Stimulated activated CD8-positive, alpha-beta memory T cell treated with anti-CD3 and anti-CD28 coated beads, Interleukin-12 subunit alpha, Interleukin-12 subunit beta, amount 100 ng/mL, for 4 hours (primary cell): ENCODE measurements at places on chromosomes 1 and 21.

- DNase-seq, result no peak
These were observed 11.4 kb upstream of the ADAR start for GRCh38 chr1:154619181-154619948.

- no peak for DNase-seq
These were observed 77.5 kb downstream of the FMN2 start for GRCh38 chr1:240169188-240169587.

GRCh38 chr1:18893120-18893519 lies 9.2 kb downstream of the ALDH4A1 start:
- no peak for DNase-seq

- no peak for DNase-seq
These were observed 7.5 kb downstream of the PRXL2B start for GRCh38 chr1:2594001-2594640.

- no peak for DNase-seq
These were observed 833 bp upstream of the DIP2A start for GRCh38 chr21:46457801-46458314.

DNA sequence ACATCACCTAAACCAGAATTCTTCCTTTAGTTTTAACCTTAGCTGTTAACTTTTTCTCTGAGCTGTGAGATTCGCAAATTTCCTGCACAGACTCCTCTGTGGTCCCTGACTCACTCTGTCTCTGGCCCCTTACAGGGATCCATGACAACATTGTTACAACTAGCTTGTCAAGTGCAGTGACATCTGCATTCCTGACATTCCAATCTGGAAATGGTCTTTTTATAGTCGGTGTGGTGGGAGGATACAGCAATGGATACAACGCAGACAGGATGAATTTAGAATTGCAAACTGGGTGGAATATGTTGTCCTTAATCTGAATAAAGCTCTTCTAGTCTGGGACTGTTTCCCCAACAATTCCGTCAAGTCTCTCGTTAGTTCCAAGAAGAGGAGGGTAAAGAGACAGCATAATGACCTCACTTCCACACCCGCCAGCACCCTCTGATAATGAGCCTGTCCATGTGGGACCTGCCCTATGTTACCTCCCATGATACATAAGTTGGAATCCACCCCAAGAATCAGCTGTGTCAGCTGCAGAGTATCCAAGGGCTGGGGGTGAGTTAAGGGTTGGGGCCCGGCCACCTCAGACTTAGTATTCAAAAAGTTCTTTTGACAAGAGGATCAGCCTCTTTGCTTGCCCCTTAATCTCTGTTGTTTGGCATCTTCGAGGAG lies 49.4 kb downstream of the ILDR2 start:
- DNase-seq, result no peak

DNA sequence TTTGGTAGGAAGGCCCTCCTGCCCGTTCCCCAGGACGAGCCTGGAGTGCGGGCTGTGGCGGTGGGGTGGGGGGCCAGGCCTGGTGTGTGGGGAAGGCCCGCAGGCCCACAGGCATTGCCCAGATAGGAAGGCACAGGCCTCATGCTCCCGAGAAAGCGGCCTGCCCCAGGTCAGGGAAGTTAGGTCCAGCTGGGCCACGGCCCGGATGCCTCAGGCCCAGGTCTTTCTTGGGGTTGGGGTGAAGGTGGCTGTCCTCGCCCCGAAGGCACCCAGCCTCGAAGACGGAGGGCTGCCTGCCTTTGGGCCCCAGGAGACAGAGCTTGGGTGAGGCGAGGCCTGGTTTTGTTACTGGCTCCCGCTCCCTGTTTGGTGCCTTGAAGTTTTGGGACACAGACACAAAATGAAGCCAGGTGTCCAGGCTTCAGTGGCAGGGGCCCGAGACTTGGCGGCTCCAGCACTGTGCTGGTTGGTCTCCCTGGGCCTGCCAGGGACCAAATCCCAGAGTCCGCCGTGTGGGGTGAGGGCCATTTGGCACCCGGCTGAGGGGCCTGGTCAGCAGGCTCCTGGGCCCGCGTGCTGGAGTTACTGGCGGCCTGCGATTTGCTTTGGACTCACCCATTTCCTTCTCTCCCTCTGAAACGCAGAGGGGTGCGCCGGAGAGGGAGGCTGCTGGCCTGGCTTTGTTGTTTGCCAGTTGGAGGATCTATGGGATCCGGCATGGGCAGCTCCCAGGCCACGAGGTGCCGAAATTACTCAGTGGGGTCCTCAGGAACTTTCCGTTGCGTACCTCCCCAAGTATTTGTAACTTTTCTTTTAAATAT lies 2.0 kb downstream of the SKI start:
- DNase-seq, result no peak
